ENCODE measurements at places on chromosomes 12 and 14.

- DNase-seq, result no peak
Measured at GRCh38 chr12:64733857-64734256, 25.3 kb downstream of the GNS start.

DNA sequence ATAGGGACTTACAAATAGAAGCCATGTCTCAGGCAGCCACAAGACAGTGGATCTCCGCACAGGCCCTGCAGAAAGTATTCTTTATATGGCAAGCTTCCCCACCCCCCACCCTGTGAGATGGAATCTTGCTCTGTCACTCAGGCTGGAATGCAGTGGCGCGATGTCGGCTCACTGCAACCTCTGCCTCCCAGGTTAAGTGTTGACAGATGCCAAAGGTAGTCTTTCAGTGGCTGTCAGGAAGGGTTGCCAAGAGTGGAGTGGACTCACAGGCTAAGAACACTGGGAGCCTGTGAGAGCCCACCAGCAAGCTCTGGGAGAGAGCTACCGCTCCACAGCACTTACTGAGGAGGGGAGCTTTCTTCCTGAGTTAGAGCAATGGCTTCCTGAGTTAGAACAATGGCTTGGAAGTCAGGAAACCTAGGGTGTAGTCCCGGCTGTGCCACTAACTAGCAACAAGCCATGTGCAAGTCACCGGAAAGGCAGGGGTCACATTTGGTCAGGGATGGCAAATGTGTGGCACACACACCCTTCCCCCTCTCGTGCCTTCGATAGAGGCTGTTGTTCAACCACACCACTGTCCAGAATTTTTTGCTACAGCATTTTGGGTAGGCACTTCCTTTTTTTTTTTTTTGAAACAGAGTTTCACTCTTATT lies 2.6 kb downstream of the RNASE1 start:
- peak; percentile 7 for DNase-seq

DNA sequence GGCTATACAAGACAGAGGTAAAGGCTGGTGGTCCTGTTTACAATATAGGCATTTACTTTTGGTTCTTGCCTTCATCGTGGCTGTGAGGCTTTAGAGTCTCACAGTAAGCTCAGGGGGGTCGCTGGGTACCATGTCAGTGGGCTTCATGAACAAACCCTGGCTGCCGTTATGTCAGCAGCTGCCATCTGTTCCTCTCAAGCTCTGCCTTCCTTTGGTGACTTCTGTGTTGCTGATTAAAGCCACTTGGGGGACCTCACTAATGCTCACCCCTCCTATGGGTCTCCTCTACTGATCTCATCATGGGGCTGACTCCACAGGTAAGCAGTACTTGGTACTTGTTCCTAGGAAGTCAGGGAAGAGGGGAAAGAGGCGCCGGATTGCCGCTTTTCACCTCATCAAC lies 268.7 kb downstream of the TTC6 start:
- DNase-seq, result no peak

GRCh38 chr12:79381248-79382208 lies 309.2 kb downstream of the PAWR start:
- no peak for DNase-seq

GRCh38 chr14:105351920-105352851 lies 37.6 kb downstream of the PACS2 start:
- peak; percentile 80 for DNase-seq

GRCh38 chr14:72970058-72970630 lies 43.9 kb downstream of the DCAF4 start:
- no peak for DNase-seq

Measured in fibroblast of skin of right biceps (primary cell).